ENCODE measurements at places on chromosomes 7 and 10.

DNA sequence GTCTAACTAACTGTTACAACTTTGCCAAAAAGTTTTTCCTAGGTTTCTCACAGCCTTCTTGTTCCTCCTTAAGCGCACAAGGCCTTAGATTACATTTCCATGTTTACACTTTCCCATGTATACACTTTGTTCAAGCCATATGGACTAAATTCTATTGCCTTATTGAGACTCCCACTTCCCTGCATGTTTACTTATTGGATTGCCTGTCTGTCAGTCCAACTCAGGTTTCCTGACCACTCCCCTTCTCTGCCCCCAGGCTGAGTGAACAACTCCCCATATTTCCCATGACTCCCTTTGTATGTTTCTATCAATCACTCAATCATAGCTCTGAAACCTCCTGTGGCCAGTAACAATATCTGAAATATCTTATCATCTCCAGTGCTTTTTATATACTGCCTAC, 43.0 kb downstream of the SLC25A40 start:
- DNase-seq: no peak

DNA sequence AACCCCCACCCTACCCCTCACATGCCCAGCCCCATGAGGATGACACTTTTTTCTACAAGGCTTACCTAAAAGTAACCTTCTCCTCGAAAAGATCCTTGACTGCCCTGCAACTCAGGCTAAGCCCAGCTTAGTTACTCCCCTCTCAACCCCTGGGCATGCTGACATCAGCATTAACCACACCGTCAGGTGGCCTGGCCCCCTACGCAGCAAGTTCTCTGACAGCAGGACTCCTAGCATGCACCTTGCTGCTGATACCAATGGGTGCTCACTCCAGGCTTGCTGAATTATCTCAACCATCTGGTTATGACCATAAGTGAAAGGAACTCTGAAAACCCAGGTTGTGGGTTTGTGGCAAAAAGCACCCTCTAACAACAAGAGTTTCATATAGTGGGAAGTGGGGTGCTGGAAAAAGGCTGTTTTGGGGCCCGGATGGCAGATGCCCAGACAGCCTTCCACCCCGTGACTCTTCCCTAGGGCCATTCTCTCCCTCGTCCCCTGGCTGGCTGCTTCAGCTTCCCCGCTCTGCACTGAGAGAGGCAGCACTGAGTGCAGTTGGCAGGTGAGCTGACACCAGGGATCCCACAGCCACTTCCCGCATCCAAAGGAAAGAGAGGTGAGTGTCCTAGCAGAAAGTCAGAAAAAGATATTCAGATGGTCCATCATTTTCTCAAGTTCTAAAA, 518.9 kb downstream of the KCNMA1 start:
- DNase-seq: no peak

DNA sequence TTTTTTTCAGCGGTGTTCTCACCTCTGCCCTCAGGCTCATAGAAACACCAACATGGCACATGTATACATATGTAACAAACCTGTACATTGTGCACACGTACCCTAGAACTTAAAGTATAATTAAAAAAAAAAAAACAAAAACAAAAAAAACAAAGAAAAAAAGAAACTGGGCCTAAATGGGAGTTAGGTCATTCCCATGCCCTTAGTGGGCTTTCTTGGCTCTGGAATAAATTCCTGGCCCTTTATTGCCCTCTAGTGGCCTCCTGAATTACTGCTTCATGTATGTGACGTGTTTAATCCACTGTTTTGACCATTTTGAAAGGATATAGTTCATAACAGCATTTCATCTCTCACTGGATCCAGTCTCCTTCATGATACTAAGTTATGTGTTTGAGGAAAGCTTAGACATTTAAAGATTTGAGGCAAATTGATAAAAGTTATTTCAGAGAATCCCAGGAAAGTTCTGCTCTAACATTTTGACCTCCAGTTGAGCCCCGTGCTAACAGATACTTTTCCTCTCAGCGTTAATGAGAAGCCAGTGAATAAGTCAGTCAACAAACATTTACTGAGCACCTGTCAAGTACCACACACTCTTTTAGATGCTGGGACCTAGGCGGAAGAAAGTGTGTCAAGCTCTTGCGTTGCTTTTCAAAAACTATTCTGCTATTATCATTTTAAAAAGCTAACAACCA, 54.7 kb upstream of the SYPL1 start:
- peak; percentile 66 for DNase-seq

GRCh38 chr7:36188906-36189305, 35.9 kb downstream of the EEPD1 start:
- no peak for DNase-seq

GRCh38 chr10:82160307-82160706, 285.3 kb downstream of the NRG3 start:
- no peak for DNase-seq

Data from lung (tissue), 17 donors.